ENCODE measurements at places on chromosomes 2 and 18. TPM values are rescaled to one million over a fixed set of nuclear protein-coding genes. Genes with fewer than 3 reads are reported as not detected.

DNA sequence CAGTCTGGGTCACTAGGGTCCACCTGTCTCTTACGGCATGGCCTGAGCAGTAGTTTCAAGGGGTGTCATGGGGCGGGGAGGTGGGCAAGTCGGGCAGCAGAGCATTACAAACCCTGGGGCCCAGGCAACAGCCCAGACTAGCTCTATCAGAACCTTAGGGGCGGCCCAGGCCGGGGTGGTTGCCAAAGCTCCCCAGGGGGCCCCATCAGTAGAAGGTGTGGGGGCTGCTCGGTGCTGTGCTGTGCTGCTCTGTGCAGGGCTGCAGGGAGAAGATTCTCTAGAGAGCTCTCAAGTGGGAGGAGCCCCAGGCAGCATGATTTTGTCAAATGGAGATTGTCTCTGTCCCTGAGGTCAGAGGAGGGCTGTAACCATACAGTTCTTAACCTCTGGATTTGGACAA lies 36.4 kb upstream of the SLC14A1 start:
- no peak for DNase-seq

DNA sequence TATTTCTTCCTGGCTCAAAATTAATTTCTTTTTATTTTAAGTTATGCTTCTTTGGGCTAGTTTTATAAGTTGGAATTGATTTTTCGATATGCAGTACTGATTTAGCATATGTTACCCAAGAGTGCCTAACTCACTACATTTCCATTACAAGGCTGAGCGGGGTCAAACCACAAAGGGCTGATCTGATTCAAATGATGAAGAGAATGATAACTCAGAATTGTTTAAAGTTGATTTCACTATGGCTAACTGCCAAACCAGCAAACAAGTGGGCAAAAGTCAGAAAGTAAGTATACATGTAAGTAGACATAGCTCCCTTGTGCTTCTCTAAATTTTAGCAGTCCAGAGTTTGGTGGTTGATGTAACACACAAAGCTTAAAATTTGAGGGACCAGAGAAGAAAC lies 35.6 kb downstream of the RAD51AP2 start:
- DNase-seq = no peak

DNA sequence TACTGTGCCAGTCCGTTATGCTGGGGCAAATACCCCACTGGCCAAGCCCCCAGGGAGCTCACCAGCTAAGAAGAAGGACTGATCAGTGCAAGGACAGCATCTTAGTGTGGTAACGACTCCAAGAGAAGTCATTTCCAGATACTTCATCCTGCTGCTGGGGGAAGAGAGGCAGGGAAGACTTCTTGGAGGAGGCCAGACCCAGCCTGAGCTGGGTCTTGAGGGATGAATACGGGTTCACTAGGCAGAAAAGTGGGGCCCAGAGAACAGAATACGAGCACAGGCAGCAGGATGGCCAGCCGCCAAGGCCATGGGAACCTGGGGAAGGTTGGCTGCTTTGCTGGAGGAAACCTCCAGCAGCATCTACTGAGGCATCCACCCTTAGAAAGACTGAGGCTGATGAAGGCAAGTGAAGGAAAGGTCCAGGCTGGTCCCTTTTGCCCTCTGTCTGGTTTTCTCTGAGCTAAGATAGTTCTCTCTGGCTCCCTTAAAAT lies 84.1 kb downstream of the GLI2 start:
- no peak for DNase-seq

Gene UGT1A3
- total RNA-seq = not detected

GRCh38 chr2:86064006-86064405 lies 41.7 kb downstream of the POLR1A start:
- no peak for DNase-seq

- peak; percentile 54 for DNase-seq
These were observed 1.3 kb upstream of the SMAD2 start for GRCh38 chr18:47931718-47932103.
